Activated CD4-positive, alpha-beta memory T cell treated with anti-CD3 and anti-CD28 coated beads, Interleukin-2, amount 10 ng/mL, durations not matched to agents 7 days and 5 days (primary cell): ENCODE measurements at places on chromosomes 1 and 21.

DNA sequence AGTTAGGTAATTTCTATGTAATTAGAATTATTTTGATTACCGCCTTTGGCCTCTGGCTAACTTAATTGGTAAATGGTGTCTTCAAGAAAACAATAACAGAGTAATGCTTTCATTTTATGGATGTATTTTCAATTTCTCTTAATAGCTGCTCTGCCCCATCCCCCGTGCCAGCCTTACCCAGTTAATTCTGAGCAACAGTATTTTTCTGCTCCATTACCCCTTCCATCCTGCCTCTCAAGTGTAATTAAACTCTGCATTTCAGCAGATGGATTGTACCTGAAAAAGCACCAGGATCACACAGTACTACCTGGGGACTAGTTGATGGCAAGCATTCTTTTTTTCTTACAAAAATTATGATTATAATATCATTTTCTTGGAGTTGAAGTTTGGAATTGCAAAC lies 104.2 kb downstream of the KIAA0319L start:
- DNase-seq, result no peak

DNA sequence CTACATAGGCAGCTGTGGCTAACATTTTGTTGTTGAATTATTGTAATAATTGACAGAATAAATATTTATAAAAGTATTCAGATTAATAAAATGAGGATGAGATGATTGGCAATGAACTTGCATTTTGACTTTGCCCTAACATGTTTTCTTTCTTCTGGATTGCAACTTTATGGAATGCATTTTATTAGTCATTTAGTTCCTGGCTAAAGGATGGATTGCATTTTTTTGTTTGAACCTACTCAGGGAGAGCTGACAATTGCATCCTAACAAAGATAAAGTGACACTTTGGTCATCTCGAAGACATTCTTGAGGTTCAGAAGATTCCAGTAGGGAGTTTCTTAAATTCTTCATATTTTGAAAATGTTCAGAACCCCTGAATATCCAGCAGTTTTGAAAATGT lies 37.5 kb downstream of the PGM1 start:
- no peak for DNase-seq

GRCh38 chr1:37449936-37450335 lies 24.4 kb upstream of the ZC3H12A start:
- DNase-seq, result peak; percentile 27

GRCh38 chr1:166297993-166298392 lies 131.2 kb upstream of the FAM78B start:
- no peak for DNase-seq

DNA sequence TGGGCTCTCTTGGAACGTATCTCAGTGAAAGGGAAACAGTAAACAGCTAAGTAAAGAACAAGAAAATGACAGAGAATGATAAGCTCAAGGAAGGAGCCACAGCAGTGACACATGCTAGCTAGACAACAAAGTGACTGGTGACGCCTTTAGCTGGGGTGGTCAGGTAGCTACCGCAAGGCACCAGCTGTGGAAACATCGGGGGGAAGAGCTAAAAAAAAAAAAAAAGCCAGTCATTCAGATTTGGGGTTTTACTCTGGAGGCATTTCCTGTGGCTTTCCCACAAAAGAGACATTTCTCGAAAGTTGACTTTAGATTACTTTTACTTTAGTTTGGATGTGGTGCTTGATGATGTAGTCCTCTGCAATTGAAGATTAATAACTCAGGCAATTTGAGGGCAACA lies 2.1 kb downstream of the FHAD1 start:
- peak; percentile 80 for DNase-seq

DNA sequence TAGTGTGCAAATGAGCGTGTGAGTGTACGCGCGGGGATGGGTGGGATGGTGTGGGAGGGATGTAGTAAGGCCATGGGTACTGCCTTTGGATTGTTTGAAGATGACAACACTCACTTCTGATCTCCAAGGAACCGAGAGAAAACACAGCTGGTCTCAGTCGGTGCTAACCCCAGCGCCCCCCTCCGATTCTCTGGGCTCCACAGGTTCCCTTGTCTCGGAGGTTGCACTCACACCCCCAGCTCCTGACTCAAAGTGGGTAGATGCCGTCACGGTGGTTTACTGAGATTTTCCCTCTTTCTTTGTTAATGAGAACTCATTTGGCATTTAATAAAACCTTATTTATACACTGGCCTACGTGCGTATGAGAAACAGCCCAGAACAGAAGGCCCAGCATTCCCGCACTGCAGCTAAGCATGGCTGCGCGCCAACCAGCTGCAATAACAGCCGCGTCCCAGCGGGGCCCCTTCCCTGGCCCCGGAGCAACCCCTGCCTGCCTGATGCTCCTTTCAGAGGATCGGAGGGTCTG lies 25.8 kb downstream of the ABCA4 start:
- no peak for DNase-seq

DNA sequence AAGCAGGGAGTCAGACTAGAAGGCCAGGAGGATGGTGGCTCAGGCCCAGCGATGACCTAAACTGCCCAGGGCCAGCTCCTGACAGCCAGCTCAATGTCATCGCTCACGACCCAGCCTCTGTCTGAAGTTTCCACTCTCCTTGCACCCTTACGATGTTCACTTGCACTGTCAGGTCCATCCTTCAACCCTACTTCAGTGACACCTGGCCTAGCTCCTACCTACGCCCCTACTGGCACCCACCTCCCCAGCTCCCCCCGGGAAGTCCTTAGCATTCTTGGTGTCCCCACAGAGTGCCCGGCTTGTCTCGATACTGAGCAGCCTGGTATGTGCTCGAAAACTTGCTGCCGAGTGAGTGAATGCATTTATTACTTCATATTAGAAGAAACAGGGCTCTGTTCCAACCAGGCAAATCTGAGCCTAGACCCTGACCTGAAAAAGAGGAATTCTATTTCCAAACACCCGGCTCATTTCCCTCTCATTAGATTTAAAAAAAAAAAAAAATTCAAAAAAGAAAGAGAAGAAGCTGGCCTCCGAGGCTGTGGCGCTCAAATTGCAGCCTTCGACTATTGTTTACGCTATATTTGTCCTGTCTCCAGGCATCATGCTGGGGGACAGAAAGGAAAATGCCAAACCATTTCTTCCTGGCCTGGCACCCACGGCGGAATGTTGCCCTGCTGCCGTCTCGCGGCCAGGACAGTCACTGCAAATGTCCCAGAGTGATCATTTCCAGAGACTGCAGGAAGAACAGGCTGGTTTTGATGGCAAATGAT lies 29.8 kb upstream of the LRRC38 start:
- no peak for DNase-seq

DNA sequence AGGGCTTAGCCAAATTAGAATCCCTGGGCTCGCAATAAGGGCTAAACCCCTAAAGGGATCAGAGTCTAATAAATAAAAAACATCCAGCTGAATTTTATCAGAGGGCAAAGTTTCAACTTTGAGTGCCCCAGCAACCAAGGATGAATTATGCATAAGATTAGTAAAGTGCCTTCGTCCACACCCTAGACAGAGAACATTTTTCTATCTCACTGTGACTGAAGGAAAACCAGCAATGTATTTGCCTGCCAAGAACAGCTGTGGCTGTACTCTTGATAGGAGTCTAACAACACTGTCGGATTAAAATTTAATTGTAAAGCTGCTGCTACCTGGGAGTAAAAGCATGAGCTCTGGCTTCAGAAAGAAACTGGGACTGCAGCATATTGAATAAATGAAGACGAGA lies 23.3 kb downstream of the WNT2B start:
- DNase-seq, result no peak

- no peak for DNase-seq
Measured at GRCh38 chr21:15964236-15964855, 234.6 kb downstream of the USP25 start.

DNA sequence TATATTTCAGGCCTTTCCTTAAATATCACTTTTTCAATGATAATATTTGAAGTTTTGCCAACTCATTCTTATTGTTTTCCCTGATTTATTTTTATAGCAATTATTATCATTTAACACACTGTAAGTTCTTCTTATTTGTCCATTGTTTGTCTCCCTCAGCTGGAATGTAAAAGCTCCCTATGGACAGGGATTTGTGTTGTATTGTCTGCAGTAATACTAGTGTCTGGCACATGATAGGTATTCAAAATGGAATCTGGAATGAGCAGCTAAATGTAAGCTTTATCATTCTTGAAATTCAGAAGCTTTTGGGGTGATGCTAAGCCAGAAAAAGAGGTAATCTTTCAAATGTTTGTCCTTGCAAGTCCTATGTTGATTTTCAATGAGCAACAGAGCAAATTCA lies 112.1 kb downstream of the NEGR1 start:
- DNase-seq, result no peak
